ENCODE measurements at places on chromosomes 5 and 9.

DNA sequence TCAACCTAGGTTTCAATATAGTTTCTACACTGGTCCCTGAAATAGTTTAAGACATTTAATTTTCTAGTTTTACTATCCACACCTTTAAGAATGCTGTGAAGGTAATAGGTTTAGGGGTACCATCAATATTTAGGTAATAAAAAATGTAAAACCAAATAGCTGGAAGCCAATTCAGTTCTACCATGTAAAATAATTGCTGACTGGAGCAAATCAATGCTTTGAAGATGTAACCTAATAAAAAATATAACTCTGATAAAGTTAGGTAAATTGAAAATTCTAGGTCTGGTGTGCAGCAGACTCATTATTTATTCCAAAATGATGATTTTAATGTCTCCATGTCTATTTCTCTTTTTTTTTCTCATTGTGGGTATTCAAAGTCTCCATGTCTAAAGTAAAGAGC lies 21.8 kb downstream of the CDH6 start:
- DNase-seq, result no peak

- DNase-seq, result no peak
These were observed 383.9 kb downstream of the MAT2B start for GRCh38 chr5:163889369-163889768.

- no peak for DNase-seq
These were observed 120.4 kb downstream of the EBF1 start for GRCh38 chr5:158979290-158979689.

DNA sequence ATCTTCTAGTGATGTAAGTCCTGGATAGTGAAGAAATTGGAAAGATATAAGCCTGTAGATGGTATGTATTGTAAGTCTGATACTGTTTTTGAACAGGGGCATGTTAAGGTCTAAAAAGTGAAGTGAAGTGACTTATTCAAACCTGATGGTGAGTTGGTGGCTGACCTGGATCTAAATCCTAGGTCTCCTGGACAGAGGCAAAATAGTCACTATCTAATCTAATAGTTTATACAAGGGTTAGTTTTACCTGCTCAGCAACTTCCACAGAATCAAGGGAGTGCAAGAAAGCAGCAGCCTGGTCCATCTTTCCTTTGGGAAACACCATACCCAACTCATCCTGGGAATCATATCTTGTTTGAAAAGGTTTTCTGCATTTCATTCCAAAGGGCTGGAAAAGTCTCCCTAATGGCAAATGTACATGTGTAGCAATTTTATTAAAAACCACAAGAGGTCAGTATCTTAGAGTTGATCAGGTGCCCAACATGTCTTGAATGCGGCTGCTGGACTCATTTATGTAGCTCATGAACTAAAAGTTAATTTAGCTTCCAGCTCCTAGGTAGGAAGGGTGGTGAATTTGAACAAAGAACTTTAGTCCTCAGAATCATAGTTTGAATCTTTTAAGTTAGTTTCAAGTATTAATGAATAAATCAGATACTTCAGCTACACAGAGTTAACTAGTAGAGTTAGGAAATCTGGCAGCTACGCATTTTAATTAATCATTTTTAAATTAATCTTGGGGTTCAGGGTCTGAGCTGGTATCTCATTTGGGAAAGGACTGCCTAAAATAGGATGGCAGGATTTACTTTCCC lies 26.0 kb downstream of the SKP2 start:
- DNase-seq, result no peak

DNA sequence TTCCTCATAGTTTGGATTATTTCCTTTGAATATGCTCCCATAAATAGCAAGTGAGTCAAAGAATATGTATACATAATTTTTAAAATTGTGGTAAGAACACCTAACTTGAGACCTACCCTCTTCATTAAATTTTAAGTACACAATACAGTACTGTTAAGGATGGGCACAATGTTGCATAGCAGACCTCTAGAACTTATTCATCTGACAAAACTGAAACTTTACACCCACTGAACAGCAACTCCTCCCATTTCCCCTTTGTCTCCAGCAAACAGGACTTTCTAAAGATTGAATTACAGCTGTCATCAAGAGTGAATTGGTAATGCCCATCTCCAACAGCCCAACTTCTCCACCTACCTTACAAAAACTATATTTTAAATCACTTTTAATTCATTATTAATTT lies 388.9 kb downstream of the HTR1A start:
- no peak for DNase-seq

DNA sequence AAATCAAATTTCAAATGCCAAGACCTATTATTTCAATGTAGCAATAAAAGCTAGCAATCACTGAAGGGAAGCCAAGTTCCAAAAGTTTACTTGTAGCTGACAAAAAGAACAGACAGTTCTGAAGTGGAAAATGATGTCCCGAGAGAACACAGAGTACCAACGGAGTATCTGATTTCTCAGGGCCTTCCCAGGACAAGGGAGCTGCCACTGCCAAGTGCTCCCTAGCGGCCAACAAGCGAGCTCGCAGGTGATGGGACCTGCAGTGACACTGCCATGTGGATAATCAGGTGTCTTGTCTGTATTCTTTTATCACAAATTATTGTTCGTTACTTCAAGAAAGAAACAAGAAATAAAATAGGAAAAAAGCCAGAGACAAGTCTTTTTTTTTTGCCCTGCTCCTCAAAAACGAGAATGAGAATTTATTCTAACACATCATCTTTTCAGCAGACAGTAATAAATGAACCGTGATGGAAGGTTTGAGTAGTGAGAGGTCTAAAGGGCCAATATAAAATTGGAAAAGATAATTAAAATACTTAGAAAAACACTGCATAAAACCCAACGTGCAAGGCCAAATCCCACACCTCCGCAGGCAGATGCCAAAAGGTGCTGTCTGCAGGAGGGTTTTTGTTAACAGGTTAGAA lies 159.4 kb downstream of the MYO10 start:
- DNase-seq, result no peak

DNA sequence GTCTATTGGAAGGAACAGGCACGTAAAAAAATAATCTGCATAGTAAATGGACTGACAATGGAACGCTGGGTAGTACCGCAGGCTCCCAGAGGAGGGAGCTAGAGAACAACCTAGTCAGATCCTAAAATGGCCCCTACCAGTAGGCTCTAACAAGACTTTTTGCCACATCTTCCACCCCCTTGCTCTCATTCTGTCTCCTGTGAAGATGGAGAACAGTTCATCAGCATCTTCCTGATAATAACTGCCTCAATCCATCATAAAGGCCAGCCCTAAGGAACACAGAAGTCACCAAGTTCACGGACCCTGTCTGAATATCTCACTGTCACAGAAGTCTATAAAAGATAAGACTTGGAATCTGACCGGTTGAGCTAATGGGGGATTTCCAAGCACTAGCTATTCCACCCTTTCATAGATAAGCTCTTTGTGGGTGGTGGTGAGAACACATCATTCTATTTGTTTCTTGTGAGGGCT lies 133.4 kb downstream of the SLC1A3 start:
- DNase-seq, result peak; percentile 72

DNA sequence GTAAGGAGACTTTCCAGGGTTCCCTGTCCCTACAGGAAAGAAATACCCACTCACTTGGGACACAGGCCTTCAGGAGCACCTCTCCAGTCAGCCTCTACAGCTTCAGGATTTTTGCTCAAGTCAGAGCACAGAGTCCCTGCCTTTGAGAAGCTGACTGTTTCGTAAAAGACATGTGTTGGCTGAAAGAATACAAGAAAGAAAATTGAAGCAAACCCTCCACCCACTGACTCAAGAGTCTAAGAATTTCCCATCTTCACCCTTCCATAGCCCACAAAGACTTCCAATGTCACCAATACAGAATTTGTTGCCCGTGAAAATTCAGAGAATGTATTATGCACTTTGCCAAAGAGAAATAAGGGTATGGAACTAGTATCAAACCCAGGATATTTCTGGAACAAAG lies 53.0 kb upstream of the ZNF622 start:
- no peak for DNase-seq

DNA sequence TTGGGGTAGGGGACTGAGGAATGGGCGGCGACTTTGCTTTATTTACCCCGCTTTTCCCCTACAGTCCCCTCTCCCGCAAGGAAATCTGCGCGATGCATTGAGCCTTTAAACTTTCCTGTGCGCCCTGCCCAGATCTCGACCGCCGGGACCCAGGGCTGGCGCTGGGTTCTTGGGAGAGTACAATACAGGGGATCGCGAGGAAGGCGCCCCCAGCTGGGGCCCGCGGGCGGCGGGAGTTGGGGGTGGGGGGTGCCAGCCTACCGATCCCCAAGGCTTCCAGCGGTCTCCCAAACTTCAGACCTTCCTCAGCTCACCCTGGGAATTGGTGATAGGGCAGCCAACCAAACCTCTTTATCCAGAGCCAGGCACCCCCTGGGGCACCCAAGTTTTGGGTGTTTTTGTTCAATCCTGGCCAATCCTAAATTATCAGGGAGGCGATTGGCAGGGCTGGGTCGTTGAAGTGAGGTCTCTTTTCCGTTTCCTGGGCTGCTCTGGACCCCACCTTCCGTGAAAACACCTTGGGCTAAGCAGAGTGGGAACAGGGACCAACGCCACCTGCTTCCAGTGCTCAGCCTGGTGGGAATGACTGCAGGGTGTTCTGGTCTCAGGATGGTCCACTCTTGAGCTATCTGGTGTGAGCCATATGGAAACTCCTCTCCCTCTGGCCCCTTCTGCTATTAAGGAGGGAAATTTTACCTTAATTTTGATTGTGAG lies 51.4 kb upstream of the DAB2IP start:
- DNase-seq, result no peak

- no peak for DNase-seq
These were observed 157.7 kb upstream of the SLC24A2 start for GRCh38 chr9:19946441-19947109.

GRCh38 chr9:107249131-107249533 lies 33.9 kb upstream of the RAD23B start:
- DNase-seq, result no peak

DNA sequence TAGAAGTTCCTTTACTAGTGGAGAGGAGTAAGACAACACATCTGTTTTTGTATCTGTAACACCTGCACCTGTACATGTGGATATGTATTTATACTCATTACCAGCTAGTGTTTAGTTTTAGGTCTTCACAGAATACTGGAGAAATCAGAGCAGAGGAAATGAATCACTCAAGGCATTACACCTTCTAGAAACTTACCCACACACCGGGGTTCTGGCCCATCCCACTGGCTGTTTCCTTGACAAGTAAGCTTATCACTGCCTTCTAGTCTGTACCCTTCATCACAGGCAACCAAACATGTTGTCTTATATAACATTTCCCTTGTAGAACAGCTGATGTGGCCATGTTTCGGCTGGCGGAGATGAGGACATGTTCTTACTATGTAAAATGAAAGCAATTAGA lies 76.7 kb downstream of the SVEP1 start:
- no peak for DNase-seq

- DNase-seq, result no peak
These were observed 314.0 kb downstream of the PIK3R1 start for GRCh38 chr5:68529581-68529980.

DNA sequence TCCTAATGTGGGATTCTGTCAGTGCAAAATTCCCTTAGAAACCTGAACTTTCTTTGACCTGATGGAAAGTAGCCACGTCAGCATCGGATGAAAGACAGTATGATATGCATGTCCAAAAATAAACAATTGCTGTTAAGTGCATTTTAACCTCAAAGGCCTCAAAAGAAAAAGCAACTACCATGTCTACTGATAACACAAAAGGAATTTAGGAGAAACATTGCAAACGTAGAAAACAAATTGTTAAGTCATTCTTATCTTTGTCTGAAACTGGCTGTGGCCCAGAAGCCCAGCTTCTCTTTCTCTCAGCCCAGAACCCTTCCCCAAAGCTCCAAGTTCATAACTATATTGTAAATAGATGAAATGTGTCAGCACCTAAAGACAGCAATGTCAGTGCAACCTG lies 11.1 kb upstream of the LHFPL2 start:
- no peak for DNase-seq

DNA sequence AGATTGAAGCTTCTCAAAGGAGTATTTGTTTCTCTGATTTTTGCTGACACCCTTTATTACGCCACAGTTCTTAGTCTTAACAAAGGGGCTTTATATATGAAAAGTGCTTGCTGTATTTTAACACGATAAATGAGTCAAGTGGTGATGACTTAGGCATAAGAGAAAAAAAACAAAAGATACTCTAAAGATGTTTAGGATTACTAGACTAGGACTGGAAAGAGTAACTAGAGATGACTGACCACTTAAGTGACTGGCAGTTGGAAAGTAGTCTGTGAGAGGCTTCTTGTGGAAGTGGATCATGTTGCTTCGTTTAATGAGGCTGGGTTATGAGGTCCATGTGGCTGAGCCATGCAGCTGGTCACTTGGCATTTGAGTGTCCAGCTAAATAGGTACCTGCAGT lies 69.4 kb upstream of the ACTBL2 start:
- no peak for DNase-seq

GRCh38 chr9:113143432-113144227 lies 7.2 kb upstream of the SLC31A2 start:
- DNase-seq, result no peak

- DNase-seq, result no peak
These were observed 68.0 kb downstream of the RIC1 start for GRCh38 chr9:5696884-5697283.

- DNase-seq, result no peak
These were observed 259.6 kb upstream of the NR4A3 start for GRCh38 chr9:99561961-99562565.

GRCh38 chr9:109037946-109038715 lies 24.8 kb upstream of the CTNNAL1 start:
- DNase-seq, result no peak

GRCh38 chr5:10828241-10828640 lies 67.2 kb upstream of the DAP start:
- DNase-seq, result no peak

- DNase-seq, result no peak
These were observed 61.3 kb upstream of the MTAP start for GRCh38 chr9:21741151-21741550.

GRCh38 chr5:145768863-145769262 lies 66.3 kb downstream of the PRELID2 start:
- no peak for DNase-seq

GRCh38 chr5:31106278-31106677 lies 87.2 kb upstream of the CDH6 start:
- DNase-seq, result no peak

DNA sequence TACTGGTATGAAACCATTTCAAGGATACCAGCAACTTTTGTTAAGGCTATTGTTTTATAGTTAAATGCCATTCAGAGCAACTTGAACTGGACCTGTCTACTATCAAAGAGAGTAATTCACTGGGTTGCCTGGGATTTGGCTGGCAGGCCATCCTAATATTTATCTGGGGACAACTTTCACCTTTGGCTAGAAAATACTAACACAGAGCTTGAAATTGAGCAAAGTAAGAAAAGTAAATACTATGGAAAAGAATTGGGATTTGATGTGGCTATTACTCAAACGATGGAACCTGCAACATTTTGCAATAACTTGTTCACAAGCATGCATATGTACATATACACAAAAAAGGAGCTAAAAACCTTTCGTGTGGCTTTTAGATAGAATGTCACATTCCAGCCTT lies 191.3 kb downstream of the DENND1A start:
- DNase-seq, result no peak

DNA sequence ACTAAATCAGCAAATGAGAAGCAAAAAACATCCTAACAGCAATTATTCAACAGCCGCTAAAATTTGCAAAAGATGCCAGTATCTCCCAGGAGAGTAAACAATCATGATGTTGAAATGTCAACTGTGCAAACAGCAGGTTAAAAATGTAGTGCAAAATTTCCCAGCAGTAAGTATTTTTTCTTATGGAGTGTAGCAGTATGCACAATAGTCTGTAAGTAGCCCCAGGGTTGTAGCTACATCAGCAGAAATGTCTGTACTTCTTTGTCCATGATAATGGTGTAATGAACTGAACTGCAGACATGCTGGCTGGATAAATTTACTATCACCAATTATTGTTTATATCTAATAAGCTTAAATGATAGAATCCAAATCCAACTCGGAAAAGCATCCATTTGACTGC lies 31.4 kb downstream of the GRIN3A start:
- DNase-seq, result no peak

GRCh38 chr5:56516441-56516840 lies 283.3 kb upstream of the ANKRD55 start:
- DNase-seq, result no peak
